ENCODE measurements at places on chromosomes 2 and 18.

- DNase-seq, result no peak
Measured at GRCh38 chr18:45253973-45254708, 361.1 kb upstream of the SLC14A2 start.

- no peak for DNase-seq
Measured at GRCh38 chr2:172629586-172629985, 73.7 kb downstream of the PDK1 start.

- DNase-seq, result no peak
Measured at GRCh38 chr2:143905587-143905986, 614.3 kb downstream of the ZEB2 start.

GRCh38 chr2:230986520-230987136 is 9.3 kb upstream of the SPATA3 start:
- no peak for DNase-seq

DNA sequence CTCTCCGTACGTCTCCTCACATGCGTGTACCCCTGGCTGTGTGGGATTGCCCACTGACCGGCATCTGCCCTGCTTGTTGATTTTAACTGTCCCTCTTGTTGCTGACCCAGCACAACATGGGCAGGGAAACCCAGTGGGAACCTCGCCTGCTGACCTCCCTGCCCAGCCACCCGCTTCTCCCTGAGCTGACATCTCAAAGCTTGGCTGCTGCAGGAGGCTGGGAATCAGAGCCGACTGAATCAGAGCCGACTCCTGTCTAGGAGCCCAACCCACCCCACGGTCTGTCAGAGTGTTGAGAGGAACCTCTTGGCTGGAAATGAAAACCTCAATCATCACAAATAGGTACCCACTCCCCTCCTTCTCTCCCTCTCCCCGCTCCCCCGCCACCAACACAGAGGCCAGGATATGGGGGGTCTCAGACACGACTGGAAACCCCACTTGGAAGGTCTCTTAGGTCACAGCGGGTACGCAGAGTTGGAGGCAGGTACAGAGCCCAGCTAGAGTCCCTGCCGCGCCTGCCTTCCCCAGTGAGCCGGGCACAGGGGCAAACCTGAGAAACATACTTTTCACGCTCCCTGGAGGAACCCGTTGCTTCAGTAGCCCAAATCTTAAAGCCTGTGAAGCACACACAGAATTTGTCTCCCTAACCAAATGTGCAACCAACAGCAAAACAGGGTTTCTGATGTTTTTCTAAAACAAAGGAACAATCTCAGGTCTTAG is 784 bp downstream of the EDAR start:
- peak; percentile 66 for DNase-seq

GRCh38 chr2:211846036-211846400 is 692.6 kb downstream of the ERBB4 start:
- DNase-seq, result no peak

DNA sequence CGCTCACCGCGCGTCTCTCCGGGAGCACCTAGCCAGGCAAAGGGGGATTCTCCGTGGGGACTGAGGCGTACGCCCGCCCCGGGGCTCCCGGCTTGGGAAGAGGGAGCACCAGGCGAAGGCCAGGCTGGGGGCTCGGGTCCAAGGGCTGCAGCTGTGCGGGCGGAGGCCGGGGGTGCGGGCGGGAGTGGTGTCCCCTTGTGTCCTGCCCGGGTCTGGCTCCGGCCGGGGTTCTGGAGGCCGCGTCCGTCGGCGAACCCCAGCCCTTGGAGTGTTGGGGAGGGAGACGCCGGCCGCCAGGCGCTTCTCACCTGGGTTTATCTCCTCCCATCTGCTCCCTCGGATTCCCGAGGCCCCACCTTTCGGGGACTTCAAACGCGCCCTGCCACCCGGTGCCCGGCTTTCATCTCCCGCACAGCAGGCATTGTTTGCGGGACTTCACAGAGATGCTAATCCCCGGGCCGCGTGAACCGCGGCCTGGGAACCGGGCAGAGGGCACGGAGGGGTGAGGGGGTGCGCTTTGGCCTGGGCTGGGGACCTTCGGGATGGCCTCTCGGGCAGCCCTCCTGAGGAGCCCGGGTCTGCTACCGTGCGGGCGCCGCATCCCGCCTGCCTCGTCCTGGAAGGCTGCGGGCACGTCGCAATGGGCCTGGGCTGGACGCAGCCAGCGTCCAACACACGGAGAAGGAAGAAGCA is 5.0 kb upstream of the GBX2 start:
- DNase-seq, result no peak

DNA sequence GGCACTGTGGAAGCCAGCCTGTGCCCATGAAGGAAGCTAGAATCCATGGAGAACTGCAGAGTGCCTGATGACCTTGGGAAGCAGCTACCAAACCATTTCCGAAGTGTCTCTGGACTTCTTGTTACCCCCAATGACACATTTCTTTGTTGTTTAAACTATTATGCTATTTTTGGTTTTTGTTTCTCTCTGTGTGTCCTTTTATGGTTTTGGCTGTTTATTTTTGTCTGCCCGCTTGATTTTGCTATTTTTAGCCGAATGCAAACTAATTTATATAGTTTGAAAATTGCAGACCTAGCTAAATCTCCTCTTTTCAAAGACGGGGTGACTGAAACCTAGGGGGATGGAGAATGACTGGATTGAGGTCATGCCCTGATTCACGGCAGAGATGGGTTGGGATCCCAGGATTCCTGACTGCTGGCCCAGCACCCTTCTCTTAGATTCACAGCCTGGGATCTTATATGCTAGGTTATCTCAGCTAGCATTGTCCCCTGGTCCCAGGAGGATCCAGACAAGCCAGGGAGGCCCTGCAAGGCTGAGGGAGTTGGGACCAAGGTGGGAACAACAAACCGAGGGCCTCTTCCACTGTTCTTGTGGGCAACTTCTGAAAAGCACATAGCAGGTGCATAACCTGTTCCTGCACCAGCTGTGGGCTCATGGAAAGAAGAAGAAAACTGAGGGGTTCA is 116.3 kb upstream of the HAAO start:
- no peak for DNase-seq

DNA sequence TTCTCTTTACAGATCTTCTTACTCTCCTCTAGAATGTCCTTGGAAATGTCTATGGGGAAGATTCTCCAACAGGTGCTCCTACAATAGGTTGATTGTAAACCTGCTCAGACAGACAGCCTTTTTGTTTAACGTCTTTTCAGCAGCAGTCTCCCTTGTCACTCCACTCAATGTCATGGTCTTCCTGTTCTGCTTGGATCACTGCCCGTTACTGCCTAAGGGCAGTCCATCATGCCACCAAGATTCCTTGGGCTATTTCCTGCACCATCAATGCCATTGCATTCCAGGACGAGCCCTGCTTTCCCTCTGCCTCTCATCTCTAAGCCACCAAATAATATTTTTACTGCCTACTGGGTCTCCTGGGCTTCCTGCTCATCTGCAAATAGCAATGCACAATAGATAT is 97.4 kb upstream of the GALNT5 start:
- DNase-seq, result no peak

DNA sequence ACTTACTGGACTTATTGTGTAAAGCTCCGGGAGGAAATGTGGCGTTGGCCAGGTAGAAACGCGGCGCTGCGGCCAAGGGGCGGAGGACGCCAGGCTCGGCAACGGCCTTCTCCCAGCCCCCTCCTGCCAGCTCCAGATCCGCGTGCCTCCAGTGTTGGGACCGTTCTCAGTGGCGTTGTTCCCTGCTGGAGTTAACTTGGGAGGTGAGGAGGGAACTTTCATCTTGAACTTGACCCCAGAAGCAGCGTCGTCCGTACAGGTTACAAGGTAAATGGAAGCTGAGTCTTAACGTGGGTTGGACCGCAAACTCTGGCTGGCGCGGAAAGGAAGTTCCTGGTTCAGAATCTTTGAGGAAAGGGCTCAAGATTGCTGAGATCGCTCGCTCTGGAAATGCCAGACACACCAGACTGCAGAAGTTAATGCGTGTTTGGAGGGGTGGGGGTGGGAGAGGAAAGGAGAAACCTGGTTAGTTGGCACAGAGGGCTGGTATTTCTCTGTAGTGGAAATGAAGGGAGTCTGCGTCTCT is 1.3 kb downstream of the TANC1 start:
- peak; percentile 51 for DNase-seq

DNA sequence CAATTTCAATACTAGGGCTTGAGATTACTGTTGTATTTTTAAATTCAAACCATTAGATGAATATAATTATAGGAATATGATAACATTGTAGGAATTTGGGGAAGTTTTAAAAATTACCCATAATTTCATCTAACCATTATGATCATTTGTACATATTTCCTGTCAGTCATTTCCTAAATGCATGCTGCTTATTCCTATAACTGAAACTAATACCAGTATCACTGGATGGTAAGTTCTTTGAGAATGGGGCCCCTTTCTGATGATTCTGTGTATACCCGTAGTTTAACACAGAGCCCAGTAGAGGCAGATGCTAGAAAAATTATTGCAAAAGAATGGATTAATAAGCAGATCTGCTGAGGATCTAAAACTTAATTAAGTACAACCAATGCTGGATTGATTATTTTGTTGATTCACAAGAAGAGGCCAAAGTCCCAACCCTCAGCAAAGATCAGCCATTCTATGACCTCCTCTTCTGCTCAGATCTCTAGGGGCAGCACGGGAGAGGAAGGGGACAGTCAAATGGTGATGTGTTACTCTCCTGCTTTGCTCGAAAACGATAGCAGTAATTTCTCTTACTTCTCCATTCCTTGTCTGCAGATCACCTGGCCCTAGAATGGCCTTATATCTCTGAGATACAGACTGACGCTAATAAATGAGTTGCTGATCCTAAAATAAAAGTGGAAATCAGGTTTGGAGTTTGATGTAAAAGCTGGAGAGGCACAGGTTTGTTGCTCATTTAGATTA is 69.5 kb upstream of the PELI1 start:
- no peak for DNase-seq

DNA sequence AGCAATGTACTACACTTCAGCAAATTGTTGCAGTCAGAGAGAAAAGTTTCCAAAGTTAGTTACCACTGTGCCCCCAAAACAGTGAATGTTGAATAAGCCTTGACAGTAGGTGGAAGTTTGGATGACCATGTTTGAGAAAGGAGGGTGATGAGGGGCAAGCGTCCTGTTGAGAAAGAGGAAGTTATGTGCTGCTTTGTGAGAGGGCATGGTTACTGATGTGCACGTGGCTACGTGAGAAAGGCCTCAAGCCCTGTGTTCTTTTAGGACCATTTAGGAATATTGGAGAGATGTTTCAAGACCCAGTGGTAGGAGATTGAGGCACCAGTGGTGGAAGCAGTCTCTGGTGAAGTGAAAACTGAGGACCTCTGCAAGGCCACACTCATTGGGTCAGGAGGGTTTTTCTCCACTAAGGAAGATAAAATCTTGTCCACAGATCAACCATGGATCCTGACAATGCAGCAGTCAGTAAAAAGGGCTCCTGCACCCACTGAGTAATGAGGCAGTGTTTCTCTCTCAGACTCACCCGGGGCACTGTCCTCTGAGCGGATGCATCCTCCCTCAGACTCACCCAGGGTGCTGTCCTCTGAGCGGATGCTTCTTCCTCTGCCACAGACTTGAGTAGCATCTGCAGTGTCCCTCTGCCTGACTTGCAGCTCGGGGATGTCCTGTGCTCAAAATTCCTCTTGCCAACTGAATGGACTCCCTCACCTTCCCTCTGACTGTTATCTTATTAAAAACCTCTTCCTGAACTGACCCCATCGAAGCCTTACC is 34.7 kb upstream of the ACTR3 start:
- no peak for DNase-seq

DNA sequence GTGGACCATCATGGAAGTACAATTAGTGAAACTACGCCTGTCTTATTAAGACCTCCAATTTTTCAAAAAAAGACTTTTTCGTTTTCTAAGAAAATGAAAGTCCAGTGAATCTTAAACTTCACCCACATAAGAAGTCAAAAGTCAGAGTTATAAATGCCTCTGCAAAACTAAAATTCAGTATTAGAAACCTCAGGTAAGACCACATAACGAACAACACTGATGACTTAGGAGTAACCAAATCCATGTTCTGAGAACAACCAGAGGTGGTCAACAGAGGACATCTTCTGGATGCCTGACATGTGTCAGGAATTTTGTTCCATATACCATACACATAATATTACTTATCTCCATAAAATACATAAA is 62.4 kb downstream of the RPL31 start:
- no peak for DNase-seq

- DNase-seq, result peak; percentile 72
Measured at GRCh38 chr2:216034065-216034464, 20.7 kb upstream of the MREG start.

DNA sequence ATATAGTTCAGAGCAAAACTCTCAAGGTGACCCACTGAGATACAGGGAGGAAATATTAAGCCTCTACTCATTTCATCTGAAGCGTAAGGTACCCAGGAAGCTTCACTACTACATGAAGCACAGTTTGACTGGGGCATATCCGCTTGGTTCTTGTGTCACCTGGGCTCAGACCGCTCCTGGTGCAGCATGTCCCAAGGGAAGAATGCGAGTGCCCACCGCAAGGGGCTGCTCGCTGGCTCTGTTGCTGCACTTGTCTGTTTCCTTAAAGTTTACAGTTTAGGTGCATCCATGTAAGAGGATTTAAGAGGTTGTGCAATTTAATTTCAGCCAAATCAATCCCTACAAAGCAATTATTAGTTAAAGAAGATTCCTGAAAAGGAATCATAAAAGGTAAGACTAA is 507.8 kb downstream of the FBXO15 start:
- no peak for DNase-seq

DNA sequence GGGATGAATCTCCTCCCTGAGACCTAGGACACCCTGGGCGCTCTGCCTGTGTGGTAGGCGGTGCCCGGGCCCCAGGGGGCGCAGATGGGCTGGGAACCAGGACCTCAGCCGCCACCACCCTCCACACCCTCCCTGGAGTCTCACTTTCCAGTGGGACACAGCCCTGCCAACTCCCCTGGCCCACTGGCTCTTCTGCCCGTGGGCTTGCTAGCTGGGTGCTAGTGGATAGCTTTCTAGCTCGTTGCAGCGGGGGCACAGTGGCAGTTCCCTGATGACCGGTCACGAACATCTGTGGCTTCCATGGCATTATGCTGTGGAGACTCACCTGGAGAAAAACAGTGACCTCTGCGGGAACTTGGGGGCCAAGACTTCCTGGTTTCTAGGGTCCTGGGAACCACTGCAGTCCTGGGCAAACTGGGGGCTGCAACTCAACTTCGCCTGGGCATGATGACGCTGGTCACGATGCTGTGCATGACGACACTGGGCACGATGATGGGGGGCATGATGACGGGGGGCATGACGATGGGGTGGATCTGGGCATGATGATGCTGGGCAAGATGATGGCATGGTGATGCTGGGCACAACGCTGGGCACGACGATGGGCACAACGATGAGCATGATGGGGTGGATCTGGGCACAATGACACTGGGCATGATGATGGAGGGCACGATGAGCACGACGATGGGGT is 31.0 kb upstream of the ALLC start:
- no peak for DNase-seq

DNA sequence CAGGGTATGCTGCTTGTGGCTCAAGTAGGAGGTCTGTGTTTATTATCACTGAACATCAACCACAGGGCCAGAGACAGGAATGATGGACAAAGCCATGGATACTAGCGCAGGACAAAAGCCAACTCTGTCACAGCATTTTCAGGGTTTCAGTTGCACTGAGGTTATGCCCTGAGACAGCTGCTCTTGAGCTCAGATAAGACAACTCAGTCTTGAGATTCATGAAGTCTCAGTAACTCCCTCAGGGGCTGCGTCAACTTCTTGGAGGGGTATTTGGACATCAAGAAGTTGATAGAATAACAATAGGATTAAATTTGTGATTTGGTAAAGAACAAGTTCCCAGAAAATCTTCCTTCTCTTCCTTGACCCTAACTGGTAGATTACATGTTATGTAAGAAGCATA is 287.0 kb upstream of the SLC14A2 start:
- no peak for DNase-seq
